Suprapubic skin (tissue), 4 donors: ENCODE measurements at places on chromosomes 3 and 15.

GRCh38 chr15:41779662-41780157, 5.4 kb downstream of the MAPKBP1 start:
- no peak overlapping the region for H3K27ac ChIP-seq
- H3K36me3 ChIP-seq: no peaks in the 10 kb centered on the region
- peaks cover 74% of the 10 kb centered on the region for H3K4me1 ChIP-seq
- H3K27me3 ChIP-seq: no peaks in the 10 kb centered on the region
- no peak overlapping the region for H3K4me3 ChIP-seq

GRCh38 chr3:163601426-163601825, 1476.9 kb downstream of the SI start:
- no peaks in the 10 kb centered on the region for H3K27me3 ChIP-seq
- H3K36me3 ChIP-seq: no peaks in the 10 kb centered on the region
- H3K4me3 ChIP-seq: no peak overlapping the region
- no peaks in the 10 kb centered on the region for H3K4me1 ChIP-seq
- no peak for DNase-seq

DNA sequence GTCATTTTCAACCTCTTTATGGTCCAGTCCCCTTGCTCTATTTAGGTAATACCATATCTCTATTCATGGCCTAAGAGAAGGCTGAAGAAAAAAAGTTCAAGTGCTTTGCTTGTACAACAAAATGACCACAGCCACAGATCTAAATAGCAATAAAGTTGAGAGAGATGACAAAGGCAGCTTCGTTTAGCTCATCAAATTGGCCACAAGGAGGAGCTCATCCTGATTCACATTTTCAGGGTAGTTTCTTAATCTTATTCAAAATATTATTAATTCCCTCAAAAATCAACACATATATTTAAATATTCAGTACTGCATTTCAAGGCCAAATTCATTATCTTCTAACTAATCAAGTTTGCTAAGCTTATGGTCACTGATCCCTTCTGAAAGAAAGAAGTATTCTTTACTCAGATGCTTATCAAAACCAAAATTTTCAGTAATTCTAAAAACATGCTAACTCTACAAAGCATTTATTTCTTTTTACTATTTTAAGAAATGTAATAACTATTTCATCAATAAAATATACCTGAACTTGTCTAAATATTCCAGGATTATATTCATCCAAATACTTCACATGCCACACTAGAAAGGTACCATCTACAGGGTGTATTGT, 85.5 kb downstream of the DMXL2 start:
- H3K4me3 ChIP-seq: no peak overlapping the region
- no peaks in the 10 kb centered on the region for H3K36me3 ChIP-seq
- DNase-seq: no peak
- H3K27me3 ChIP-seq: no peaks in the 10 kb centered on the region

DNA sequence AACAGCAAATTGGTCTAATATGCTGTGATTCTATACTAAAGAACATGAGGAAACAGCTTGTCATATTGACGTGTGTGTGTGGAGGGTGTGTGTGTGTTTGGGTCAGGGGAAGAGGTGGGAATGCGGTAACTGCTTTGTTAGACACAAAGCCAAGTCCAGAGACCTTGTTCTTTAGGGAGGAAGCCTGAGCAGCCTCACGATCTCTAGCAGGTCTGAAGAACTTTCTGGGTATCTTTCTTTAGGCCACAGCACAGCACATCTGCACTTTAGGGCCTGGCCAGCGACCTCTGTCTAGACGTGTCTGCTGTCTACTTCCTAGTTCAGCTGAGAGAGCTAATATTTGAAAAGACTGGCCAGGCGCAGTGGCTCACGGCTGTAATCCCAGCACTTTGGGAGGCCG, 220.0 kb upstream of the TPRG1 start:
- no peak overlapping the region for H3K4me3 ChIP-seq
- H3K27me3 ChIP-seq: no peaks in the 10 kb centered on the region
- no peak overlapping the region for H3K27ac ChIP-seq

DNA sequence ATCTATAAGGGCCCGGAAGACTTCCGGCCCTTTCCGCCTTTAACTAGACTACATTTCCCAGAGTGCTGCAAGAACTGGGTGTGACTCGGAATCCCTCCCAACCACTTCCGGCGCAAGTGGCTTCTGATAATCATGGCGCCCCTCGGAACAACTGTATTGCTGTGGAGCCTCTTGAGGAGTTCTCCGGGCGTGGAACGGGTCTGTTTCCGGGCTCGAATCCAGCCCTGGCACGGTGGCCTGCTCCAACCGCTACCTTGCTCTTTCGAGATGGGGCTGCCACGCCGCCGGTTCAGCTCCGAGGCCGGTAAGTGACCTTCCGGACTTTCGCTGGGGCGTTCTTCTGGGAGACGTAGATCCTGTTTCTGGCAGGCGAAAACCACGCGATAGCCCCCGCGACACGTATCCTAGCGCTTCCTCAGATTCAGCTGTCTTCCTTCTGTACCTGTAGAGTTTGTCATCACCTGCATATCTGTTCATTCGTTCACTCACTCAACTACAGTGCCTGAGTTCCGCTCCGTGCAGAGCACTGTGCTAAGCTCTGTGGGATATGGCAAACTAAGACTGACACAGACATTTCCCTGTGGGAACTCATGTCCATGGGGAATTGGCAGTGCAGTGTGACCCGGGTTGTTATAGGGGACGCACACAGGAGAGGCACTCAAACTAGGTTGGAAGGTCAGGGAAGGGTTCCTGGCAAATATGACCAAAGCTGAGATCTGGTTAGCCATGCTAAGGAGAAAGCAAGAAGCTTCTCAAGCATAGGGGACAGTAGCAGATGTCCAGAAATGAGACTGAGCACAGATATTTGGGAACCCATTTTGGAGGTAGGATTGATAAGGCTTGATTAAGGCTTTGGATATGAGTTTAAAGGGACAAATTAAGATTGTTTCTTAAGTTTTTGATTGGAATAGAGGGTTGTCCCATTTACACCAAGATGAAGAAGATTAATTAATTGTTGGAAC, at the start of gene MRPS22:
Gene MRPS22 (plus strand): TSS at position 126 of the 962 bp plus-strand sequence. CDS start 7 bp downstream, at position 133.
- H3K27me3 ChIP-seq: no peaks in the 10 kb centered on the region
- peaks cover 35% of the 10 kb centered on the region for H3K4me1 ChIP-seq
- peak; percentile 87 for DNase-seq
- H3K27ac ChIP-seq: peak within 1 kb of the TSS; percentile 85

DNA sequence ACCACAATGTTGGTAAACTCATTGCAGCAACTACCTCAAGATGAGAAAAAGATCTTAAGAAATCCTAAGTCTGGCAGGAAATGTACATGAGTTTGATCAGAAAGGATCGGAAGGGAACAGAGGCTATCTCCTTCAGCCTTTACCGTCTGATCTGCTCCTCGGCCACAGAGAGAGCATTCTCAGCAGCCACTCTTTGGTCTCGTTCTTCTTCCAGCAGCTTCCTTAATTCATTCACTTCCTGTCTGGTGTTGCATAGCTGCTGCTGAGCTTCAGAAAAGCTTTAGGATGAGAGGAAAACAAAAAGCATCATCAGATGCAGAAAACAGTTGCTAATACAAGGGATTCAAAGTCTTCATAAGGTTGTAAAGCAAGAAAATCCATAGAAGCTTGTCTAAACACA, 6.6 kb upstream of the HCLS1 start:
- peaks cover 98% of the 10 kb centered on the region for H3K36me3 ChIP-seq
- H3K27me3 ChIP-seq: no peaks in the 10 kb centered on the region
- no peaks in the 10 kb centered on the region for H3K4me1 ChIP-seq
- no peak for DNase-seq
- H3K27ac ChIP-seq: no peak overlapping the region
